ENCODE measurements at places on chromosomes 2 and 18. TPM values are rescaled to one million over a fixed set of nuclear protein-coding genes. Genes with fewer than 3 reads are reported as not detected.

DNA sequence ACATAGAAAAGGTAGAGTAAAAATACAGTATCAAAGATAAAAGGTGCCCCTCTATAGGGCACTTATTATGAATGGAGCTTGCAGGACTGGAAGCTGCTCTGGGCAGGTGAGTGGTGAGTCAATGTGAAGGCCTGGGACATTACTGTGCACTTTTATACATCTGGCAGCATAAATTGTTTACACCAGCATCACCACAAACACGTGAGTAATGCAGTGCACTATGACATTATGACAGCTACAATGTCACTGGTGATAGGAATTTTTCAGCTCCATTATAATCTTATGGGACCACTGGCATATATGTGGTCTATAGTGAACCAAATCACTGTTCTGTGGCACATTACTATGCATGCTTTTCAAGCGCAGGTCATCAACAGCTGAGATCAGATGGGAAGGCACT is 48.1 kb downstream of the TPGS2 start:
- DNase-seq, result no peak

GRCh38 chr18:51164761-51165281 is 32.7 kb downstream of the MEX3C start:
- no peak for DNase-seq

DNA sequence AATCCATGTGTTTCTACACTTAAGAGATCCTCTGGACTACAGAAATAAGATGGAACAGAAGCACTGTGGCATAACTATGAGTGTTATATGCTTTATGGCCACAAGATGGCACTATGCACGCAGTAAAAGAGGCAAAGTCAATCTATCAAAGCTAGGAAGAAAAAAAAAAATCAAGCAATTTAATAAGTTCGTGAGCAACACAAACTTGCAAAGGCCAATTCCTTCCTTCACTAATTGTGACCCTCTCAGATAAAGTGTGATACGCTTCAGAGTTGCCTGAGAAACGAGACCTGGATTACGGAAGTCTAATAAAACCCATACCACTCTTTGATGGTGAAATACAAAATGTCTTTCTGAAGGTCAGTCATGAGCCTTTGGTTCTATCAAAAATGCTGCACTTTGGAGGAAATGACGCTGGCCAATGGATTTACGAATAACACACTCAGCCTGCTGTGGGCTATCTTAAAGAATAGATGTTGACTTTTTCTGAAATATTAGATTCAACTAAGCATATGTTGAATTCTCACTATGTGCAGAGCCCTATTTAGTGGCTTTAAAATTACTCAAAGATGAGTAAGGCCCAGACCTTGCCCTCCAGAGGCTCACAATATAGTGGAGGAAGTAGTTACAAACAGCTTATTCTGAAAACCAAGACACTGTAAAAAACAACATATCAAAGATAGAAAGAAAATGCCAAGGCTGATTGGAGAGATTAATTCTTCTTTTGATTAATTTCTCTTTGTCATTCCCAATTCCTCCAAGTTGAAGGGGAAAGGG is 35.5 kb upstream of the TTR start:
- DNase-seq, result peak; percentile 51

- no peak for DNase-seq
Measured at GRCh38 chr2:48886919-48887318, 131.4 kb upstream of the LHCGR start.

DNA sequence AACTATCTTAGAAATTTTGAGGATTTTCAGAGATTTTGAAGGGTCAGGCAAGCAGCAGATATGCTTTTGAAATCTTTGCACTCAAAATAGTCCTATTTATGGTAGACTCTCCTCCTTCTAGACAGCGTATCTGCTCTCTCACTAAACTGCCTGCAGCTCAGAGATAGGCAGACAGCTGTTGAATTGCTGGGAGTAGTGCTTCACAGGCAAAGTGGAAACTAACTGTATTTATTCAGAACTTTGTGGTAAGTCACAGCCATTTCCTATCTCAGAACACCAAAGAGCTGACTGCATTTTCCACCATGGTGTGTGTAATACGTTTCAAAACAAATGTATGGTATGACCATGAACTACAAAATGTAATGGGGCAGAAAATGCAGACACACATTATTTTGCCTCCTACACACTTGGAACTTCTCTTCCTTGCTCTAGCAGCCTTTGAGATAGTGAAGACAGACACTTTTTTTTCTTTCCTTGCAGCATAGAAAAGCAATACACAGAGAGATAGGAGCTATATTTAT is 352.4 kb downstream of the LRP1B start:
- no peak for DNase-seq

DNA sequence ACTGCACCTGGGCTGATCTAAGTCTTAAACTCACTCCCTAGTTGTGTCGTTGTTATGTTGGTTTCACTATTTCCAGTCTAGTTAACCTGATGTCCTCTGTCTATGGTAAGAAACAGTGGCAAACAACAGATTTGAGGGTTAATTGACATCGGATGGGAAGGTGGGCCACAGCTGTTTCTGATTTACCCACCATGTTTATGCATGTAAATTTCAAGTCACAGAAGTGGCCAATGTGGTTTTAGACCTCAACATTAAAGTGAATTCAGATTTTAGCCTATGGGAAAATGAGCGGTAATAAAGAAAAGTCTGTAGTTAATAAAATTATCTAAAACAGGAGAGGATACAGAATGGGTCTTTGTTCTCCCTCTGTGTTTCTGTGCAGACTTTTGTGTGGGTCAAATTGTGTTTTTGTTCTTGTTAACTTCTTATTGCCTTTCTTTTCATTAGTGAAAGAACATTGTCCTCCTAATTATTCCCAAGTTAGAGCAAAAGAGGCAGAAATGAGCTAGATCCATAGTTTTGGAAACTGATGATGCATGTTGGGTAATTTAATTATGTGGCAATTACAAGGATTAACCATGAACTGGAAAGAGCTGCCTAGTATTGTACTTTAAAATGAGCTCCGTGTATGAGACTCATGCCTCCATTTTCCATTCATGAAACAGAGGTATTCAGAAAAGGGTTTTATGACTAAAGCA is 83.2 kb downstream of the LAMA3 start:
- DNase-seq, result no peak

GRCh38 chr2:18795906-18796305 is 206.5 kb upstream of the NT5C1B start:
- DNase-seq, result no peak

DNA sequence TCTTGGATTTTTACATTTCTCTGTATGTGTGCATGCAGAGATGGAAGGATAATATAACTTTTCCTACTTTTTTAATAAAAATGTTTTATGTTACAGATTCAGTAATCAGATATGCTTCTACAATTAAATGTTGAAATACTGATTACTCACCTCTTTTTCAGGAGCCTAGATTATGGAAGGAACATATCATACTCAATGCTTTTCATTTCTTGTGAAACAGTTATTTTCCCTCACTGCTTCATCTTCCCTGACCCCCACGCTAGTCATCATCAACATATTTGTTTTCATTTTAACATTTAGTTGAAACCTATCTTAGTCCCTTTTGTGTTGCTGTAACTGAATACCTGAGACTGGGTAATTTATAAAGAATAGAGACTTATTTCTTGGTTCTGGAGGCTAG is 190.7 kb downstream of the WDR7 start:
- no peak for DNase-seq

DNA sequence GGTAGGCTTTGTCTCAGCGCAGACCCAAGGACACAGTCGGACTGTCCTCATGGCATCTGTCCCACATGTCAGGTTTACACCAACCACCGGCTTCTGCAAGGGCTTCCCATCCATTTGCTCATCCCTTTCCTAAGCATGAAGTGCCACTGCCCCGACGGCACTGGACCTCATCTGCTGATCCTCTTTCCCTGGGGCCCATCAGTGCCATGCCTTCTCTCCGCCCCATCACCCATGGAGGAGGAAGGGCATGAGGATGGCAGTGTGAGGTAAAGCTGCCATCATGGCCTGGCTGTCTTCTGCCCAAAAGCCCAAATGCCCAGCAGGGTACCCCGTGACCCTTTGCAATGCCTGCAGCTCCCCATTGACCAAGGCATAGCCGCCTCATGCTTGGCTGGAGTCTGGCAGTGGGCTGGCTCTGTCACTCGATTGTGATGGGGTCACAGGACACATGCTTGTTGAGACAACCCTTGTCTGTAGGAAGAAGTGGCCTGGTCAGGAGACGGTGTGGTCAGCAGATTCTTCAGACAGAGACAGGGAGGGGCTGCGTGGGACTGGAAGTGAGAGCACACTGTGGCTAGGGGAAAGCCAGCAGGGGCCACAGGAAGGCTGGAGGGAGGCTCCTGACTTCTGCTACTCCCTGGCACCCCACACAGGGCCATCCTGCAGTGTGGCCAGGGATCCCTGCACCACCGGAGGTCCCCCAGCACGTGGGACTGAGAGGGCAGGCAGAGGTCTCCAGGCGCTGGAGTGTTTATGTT is 493.7 kb upstream of the HS6ST1 start:
- DNase-seq, result no peak

GRCh38 chr2:177229442-177230242 is 17.0 kb downstream of the HNRNPA3 start:
- DNase-seq, result peak; percentile 81

GRCh38 chr2:223460209-223460608 is 142.0 kb downstream of the SCG2 start:
- DNase-seq, result no peak

- peak; percentile 43 for DNase-seq
Measured at GRCh38 chr18:22378672-22379282, 38.9 kb downstream of the CTAGE1 start.

GRCh38 chr2:177818412-177818811 is 254.2 kb downstream of the PDE11A start:
- DNase-seq, result no peak

- peak; percentile 62 for DNase-seq
Measured at GRCh38 chr2:231058761-231059550, 2.3 kb downstream of the PSMD1 start.

GRCh38 chr2:216492597-216493333 is 5.9 kb upstream of the RPL37A start:
- DNase-seq, result peak; percentile 76

DNA sequence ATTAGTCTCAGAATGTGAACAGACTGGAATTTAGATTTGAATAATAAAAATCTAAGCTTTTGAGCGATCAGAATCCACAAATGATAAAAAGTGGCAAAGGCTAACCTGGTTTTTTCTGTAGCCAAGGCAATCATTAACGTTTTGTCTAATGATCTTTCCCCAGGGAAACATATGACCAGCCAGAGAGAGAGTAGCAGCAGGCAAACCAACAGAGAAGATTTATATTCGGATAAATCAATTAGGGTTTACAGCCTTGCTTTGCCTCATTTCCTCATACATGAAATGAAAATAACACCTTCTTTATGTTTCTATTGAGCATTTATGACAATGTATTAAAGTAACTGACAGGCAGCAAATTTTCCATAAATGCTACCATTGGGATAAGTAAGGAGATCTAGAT is 14.5 kb downstream of the TIA1 start:
- DNase-seq, result no peak

- DNase-seq, result peak; percentile 68
Measured at GRCh38 chr2:197628043-197628500, 47.3 kb downstream of the RFTN2 start.

DNA sequence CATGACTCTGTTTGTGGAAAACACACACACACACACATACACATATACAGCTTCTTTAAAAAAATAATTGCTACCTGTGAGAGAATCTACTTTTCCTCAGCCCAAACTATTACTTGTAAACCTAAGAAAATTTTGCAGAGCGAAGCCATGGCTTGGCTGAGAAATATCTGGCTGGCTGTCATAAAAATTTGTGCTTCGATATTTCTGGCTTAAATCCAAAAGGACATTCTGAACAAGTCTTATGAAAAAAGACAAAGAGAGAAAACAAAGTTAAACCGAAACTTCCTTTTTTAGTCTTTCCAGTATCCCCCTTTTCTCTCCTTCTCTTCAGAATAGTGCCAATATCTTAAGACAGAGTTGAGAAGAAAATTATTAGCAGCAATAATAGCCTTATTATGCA is 2048.0 kb downstream of the SUCLG1 start:
- no peak for DNase-seq

DNA sequence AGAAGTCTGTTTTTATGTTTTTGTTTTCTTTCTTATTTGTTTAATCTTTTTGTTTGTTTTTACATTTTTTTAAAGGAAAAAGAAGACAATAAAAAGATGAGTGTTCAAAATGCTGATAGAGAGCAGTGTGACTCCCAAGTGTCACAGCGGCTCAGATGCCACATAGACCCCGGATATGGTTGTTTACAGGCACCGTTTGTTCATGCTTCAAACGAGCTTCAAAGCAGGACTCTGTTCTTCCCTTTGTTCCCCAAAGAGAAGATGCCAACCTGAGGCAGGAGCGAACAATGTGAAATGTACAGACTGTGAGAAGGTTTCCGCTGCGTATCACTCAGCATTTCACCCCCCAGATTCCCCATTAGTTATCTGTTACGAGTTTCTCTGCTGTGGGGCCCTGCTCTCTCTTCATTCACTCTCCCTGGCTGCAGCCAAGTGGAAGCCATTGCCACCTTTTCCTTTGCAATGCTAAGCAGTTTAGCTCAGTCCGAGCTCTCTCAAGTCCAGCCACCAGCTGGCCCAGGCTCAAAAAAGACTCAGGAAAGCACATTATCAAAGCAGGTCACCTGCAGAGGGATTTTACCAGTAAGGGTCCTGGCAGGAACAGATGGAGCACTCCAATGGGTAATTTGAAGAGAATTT is 36.4 kb upstream of the PHLPP1 start:
- no peak for DNase-seq

The EML6 gene
- total RNA-seq, result 0.19 TPM

The FSIP2 gene
- 5.3 TPM for total RNA-seq

The LIPG gene
- 78.8 TPM for total RNA-seq

The CD226 gene
- total RNA-seq, result 0.67 TPM

The PROKR1 gene
- total RNA-seq, result not detected

The DIPK1C gene
- total RNA-seq, result not detected

The CRYGC gene
- 0.52 TPM for total RNA-seq

The TFPI gene
- total RNA-seq, result not detected

The LRATD1 gene
- total RNA-seq, result 8.2 TPM

The PTPRN gene
- not detected for total RNA-seq

The HOXD1 gene
- total RNA-seq, result not detected

The ONECUT2 gene
- total RNA-seq, result 0.31 TPM

The VWC2L gene
- total RNA-seq, result not detected

The HOXD10 gene
- total RNA-seq, result not detected

The SLC35G4 gene
- total RNA-seq, result not detected

The NXPH2 gene
- total RNA-seq, result not detected

Data from mammary epithelial cell (primary cell).